ENCODE measurements at places on chromosomes 6 and 20.

GRCh38 chr20:7637184-7637583 is 303.1 kb downstream of the HAO1 start:
- DNase-seq = no peak

DNA sequence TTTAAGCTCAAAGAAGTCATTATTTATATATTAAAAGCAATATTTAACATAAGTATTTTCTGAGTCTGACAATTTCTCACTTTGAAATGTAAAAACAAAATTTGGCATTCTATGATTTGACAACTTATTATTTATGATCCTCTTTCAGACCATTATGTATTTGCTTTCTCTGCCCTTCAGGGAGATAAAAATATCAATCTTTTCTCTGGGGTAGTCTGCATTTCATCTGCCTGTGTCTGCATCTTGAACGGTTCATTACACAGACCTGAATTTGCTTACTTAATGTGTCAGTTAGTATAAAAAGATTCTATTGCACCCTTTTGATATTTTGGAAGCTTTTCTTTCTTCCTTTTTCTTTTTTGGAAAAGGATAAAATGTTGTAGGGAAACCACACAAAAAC is 354.0 kb upstream of the RGS17 start:
- no peak for DNase-seq

DNA sequence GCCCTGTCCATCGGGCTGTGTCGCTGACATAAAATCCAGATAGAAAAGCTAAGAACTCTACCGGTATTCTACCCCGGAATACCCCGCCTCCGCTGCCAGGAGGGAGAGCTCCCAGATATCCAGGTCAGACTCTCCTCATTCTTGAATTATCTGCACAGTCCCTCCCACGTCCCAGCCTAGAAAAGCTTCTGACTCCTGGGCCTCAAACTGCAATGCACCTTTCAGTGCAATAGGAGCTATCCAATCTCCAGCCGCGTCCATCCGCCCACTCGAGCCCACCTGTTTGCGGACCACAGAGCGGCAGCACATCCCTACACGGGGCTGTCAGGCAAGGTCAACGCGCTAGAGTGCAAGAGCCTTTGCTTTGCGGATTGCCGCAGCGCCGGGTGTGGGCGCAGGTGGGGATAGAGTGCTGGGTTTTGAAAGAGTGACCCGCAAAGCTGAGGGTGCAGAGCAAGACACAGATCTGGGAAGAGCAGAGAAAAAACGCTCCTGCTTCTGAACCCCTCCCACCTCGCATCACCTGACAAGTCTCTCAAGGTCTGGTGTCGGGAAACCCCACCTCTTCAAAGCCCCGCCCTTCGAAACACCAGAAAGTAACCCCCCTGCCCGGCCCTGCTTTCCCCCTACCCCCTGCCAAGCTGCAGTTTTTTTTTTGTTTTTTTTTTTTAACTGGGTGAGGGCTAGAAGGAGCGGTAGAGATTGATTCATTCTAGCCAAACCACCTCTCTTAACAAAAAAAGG is 1.3 kb downstream of the TAPBP start:
- peak; percentile 79 for DNase-seq

DNA sequence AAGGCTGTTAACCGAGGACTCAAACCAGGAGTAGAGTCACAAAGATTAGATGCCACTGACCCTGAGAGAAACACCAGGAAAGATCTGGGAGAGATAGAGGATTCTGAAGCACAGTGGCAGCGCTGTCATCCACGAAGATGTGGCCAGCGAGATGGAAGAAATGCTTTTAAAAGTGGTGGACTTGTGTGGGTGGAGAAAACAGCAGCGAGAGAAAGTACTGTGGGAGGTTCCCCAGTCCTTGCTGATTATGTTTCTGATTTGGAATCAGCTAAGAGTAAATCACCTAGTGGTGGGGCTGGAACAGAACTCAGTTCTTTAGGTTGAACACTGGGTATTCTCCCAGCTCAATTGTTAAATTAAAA is 435 bp upstream of the ZNF322 start:
- DNase-seq = peak; percentile 31

GRCh38 chr6:133360194-133360593 is 119.0 kb downstream of the EYA4 start:
- DNase-seq = no peak

GRCh38 chr6:80234401-80234800 is 127.9 kb downstream of the BCKDHB start:
- no peak for DNase-seq

- no peak for DNase-seq
Measured at GRCh38 chr20:41540918-41541317, 77.3 kb downstream of the CHD6 start.

- no peak for DNase-seq
Measured at GRCh38 chr6:99130897-99131873, 183.4 kb upstream of the FBXL4 start.

Data from suppressor macrophage (primary cell).